ENCODE measurements at places on chromosomes 2 and 18.

DNA sequence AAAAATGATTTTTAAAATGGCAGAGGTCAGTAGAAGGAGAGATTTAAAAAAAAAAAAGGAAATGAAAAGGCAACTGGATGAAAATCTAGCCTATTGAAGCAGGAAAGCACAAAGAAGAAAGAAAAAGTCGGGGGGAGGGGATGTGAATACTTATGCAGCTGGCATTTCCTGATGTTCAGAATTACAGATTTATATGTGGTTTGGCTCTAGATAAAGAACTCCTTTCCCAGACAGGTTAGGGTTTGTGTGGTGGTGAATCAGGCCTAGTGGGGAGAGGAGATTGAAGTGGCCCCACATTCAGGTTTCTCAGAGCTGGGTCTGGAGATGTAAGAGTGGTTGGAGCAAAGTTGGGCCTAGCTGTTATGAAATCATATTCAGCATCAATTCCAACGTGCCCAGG is 394.4 kb downstream of the FIGN start:
- no peak for DNase-seq

DNA sequence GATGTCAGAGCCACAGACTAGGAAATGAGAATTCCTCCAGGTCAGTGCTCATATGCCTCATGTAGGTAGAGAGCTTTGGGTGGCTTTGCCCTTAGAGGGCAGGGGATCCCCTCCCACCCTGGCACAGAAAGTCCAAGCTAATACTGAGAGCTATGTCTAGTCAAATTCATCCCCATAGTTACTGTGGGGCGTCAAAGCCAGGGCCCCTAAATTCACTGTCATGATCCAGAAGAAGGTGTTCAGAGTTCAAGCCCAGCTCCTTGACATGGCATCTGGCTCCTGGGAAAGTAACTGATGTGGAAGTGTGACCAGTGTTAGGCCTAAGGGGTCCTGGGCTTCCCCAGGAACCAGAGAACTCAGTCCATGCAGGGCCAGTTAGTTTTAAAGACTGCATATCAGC is 1.8 kb downstream of the THNSL2 start:
- DNase-seq, result no peak

DNA sequence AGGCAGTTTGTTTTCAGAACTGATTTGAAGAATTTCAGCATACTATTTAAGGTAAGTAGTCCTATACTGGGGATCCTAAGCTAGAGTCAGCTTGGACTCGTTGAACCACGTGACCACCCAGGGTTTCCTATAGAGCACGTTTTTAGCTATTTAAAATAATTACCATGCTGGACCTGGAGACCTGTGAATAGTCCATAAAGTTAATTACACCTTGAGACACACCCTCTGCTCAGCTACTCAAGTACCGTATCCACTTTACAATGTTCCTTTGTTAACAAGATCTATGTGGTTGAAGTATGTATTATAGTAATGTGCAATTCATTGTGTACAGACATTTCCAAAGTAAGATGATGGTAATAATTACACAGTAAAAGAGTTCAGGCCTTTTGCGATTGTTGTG is 67.6 kb downstream of the CRIM1 start:
- no peak for DNase-seq

- DNase-seq, result no peak
These were observed 23.4 kb downstream of the ZAP70 start for GRCh38 chr2:97736608-97737330.

GRCh38 chr2:239073270-239073669 is 225.4 kb downstream of the TWIST2 start:
- DNase-seq, result no peak

DNA sequence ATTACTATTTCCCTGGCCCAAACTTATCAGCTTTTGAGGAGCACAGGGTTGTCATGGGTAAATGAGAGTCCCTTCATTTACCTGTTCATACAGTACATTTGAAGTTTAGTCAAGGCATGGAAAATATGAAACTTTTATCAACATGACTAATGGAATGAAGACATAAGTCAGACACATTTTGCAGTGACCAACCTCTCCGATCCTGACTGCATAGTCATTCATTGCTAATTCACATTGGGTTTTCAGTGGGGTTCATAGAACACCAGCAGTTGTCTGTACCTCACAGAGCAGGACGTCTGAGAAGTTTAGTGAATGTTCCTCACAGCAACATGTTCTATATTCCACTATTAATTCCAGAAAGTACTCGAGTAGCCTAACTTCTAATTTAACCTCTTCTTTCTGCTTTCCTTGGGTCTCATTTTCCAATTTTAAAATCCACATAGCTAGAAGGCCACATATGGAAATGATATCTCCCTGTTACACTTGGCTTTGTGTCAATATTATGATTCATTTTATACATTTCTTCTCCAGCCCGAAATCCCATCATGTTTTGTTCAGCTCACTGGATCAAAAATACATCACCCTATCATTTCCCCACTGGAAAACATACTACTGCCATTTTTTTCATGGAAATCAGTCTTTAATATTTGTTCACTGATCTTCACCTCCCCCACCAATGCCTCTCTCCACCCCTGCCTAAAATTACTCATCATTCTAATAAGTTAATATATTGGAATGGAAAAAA is 65.9 kb downstream of the CDH20 start:
- DNase-seq, result no peak

DNA sequence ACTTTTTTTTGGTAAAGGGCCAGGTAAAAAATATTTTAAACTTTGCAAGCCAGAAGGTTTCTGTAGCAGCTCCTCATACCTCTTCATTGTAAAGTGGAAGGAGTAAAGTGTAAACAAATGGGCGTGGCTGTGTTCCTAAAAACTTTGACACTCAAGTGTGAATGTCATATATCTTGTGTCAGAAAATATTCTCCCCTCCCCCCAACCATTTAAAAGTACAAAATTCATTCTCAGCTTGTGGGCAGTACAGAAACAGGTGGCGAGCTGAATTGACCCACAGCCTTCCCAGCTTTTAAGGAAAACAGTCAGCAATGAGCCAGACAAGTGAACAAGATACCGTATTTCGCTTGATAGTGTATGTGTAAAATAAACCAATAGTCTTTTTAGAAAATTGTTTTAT is 4.0 kb downstream of the YPEL5 start:
- DNase-seq, result no peak

GRCh38 chr2:113877711-113878598 is 11.9 kb upstream of the ACTR3 start:
- no peak for DNase-seq

DNA sequence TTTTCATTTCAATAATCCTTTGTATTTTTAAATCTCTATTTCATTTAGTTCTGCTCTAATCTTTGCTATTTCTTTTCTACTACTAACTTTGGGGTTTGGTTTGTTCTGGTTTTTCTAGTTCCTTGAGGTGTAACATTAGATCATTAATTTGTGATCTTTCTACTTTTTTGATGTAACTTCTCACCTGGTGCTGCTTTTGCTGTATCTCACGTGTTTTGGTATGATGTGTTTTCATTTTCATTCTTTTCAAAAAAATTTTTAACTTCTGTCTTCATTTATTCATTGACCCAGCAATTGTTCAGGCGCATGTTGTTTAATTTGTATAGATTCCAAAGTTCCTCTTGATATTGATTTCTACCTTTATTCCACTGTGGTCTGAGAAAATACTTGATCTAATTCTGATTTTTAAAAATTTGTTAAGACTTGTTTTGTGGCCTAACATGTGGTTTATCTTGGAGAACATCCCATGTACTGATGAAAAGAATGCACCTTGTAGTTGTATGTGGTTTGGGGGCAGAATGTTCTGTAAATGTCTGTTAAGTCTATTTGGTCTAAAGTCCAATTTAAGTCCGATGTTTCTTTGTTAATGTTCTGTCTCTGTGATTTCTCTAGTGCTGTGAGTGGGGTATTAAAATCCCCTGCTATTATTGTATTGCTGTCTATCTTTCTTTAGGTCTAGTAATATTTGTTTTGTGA is 17.3 kb upstream of the MALT1 start:
- DNase-seq, result no peak

GRCh38 chr2:165149439-165149838 is 54.4 kb downstream of the SCN3A start:
- no peak for DNase-seq

DNA sequence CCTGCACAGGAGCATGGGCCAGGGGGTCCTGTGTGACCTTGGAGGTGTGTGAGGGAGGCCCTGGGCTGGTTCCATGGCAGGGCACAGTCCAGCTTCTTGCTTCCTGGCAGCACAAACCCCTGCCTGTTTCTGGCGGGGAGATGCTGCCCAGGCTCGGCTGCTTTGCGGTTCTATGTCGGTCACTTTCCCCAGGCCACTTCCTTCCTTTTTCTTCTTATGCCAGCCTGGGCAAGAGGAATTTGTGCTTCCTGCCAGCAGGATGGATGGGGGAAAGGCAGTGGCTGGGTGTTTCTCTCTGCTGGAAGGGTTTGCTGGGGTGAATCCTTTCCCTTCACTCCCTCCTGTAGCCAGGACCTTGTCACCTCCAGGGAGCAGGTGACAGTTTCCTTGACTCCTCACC is 24.3 kb downstream of the ASAP2 start:
- peak; percentile 78 for DNase-seq

DNA sequence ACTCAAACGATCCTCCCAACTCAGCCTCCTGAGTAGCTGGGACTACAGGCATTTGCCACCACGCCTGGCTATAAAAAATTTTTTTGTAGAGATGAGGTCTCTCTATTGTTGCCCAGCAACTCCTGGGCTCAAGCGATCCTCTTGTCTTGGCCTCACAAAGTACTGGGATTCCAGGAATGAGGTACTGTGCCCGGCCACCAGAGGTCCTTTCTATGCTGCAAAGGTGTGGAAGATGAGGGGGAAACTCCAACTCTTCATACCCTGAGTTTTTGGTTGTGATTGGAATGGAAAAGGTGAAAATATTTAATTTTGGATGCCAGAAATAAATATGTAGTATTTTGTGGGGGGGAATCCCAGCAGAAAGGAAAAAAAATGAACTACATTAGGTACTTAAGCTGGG is 36.0 kb downstream of the MRPL33 start:
- peak; percentile 61 for DNase-seq

DNA sequence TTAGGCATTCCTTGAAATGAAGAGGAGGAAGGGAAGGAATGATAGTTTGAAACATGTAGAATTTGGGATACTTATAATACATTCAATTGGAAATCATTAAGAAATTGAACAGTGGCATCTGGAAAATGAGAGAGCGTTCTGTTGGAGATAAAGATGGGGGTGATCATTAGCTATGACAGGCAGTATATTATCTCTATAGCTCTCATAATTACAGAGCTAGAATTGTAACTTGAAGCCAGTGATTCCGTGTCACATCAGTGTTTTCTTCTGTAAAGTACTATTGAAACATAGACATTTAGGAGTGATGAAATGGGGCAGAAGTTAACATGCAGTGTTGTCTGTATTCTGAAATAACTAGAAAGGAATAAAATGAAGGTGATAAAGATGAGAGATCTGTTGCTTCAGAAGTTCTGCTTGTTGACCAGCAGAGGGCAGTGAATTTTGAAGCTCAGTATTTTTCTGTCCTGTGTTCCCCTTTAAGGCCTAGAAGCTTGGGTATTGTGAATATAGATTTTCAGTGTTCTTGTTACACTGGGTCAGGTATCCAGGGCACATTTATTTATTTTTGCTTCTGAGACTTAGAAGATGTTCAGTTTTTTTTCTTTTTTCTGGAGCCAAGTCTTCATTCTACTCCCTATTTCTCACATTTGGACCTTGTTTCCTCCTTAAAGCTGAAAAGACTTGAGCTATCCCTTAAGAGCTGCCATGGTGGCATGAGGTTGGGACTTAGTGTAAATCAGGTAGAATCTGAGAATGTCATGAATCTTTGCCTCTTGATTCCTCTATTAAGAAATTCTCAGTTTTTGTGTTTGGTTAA is 157.4 kb downstream of the TAF4B start:
- DNase-seq, result peak; percentile 62

DNA sequence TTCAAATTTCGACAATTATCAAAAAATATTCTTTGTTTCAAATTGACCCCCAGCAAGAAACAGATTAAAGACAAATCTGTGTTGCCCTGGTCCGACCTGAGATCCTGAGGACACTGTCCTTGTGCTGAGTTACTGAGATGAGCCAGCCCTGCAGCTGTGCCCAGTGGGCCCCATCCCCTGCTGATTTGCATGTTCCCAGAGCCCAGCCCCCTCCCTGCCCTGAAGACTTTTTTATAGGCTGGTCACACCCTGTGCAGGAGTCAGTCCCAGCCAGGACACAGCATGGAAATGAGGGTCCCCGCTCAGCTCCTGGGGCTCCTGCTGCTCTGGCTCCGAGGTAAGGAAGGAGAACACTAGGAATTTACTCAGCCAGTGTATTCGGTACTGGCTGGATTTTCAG is 31.4 kb upstream of the ZNG1B start:
- peak; percentile 26 for DNase-seq

DNA sequence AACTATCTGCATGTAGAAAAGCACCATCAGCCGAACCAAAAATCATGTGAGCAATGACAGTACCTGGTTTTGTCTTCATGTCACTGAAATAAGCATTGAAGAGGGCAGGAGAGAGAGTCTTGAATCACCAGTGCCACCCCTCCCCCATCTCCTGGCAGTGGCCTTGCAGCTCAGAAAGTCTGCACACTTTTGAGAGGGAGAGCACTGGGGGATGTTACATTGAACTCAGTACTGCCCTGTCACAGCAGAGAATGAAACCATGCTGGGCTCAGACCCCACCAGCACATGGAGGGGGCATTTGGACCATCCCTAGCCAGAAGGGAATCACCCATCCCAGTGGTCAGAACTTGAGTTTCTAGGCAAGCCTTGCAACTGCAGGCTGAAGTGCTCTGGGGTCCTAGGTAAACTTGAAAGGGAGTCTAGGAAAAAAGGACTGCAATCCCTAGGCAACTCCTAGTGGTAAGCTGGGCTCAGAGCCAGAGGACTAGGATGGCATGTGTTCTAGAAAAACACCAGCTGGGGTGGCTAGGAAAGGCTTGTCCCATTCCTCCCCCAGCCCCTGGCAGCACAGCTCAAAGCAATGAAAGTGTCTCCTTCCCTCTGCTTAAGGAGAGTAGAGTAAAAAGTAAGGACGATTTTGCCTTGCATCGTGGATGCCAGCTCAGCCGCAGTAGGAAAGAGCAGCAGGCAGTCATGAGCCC is 259.9 kb upstream of the MYT1L start:
- DNase-seq, result no peak

GRCh38 chr18:23671564-23671963 is 8.9 kb upstream of the ANKRD29 start:
- DNase-seq, result peak; percentile 85

GRCh38 chr18:79495591-79496071 is 99.9 kb downstream of the NFATC1 start:
- no peak for DNase-seq

GRCh38 chr18:25732862-25733261 is 357.6 kb downstream of the SS18 start:
- no peak for DNase-seq

- DNase-seq, result no peak
These were observed 24.0 kb upstream of the B3GNT7 start for GRCh38 chr2:231371430-231372054.

- DNase-seq, result no peak
These were observed 57.7 kb downstream of the RAD51AP2 start for GRCh38 chr2:17460371-17461086.

GRCh38 chr2:17615728-17616351 is 75.3 kb downstream of the VSNL1 start:
- no peak for DNase-seq

GRCh38 chr2:3361518-3362389 is 15.9 kb downstream of the EIPR1 start:
- DNase-seq, result no peak
